ENCODE measurements at places on chromosomes 1 and 21.

GRCh38 chr21:17903929-17904639 lies 84.9 kb upstream of the C21orf91 start:
- no peak for DNase-seq

DNA sequence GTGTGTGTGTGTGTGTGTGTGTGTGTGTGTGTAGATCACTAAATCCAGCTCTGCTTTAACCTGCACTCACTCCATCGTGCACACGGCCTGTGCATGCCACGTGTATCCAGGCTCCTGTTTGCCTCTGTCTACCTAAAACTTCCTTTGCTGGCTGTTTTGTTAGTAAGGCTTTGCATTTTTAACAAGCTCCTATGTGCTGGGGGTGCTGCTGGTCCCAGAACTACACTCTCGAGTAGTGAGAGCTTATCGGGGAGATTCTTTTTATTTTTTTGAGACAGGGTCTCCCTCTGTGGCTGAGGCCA lies 596 bp upstream of the TCEA3 start:
- no peak for DNase-seq

DNA sequence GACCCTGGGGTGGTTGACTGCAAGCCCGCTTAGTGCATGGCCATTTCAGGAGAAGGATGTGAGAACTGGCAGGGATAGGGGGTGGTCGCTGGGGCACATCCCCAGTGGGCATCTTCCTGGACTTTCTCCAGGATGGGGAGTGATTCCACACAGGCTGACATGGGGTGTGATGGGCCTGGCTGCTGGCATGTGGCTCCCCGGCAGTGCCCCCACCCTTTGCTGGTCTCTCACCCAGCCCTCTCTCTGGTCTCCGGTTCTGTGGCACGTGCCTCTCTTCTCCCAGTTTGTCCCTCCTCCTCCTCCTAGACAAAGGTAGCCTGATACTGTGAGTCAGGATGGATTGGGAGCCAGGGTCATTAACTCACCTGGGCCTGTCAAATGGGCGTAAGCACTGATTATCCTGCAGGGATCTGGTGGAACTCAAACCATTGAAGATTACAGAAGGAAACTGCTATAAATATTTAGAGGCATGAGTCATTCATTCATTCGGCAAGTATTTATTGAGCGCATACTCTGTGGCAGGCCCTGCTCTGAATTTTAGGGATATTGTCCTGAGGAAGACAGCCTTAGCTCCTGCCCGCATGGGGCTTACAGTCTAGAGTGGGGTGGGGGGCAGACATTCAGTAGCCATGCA lies 23.6 kb upstream of the EPS8L3 start:
- no peak for DNase-seq

DNA sequence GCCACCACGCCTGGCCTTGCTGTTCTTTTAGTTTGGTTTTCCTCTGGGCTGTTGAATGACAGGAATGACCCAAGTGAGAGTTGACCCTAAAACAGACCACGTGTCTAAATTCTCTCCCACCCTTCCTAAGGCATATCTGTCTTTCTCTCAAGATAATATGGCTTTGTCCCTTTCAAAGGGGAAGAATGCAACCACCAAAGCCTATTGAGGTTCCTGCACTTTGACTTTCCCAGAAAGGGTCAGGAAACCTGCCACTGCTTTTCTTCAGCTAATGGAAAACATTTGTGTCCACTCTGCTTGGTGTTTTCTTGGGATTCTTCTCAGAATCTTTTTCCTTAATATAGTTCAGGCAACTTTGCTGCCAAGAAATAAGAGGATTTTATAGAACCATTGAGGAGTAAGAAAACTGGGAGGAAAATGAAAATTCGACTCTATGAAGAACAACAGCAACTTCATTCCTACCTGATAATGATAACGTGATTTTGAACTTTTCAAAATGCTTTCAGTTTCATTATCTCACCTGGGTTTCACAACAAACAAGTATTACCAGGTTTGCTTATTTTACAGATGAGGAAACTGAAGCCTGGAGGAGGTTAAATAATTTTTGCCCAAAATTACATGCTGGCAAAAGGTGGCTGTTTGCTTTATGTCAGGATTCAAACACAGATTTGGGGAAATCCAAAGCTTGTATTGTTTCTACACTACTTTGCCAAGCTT lies 6.9 kb downstream of the PLPP3 start:
- no peak for DNase-seq

- DNase-seq: no peak
Measured at GRCh38 chr1:169360415-169360814, 7.2 kb downstream of the NME7 start.

GRCh38 chr1:210736713-210737112 lies 397.2 kb downstream of the KCNH1 start:
- DNase-seq: no peak

DNA sequence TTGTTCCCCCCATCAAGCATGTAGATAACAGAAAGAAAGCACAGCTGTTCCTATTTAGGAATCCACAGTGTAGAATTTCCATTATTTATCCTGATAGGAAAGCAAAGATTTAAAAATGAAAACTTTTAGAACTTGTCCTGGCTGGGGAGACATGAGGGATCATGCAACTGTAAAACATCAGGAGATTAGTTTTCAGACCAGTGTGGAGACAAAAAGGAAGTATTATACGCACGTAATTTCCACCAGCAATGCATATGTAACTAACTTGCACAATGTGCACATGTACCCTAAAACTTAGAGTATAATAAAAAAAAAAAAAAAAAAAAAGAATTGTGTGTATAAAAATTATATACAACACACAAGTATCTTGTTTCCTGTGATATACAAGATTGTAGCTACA lies 172.4 kb downstream of the NEGR1 start:
- no peak for DNase-seq

- no peak for DNase-seq
Measured at GRCh38 chr1:64599242-64599641, 129.3 kb downstream of the CACHD1 start.

GRCh38 chr1:8419861-8420260 lies 101.9 kb downstream of the SLC45A1 start:
- DNase-seq: no peak

- no peak for DNase-seq
Measured at GRCh38 chr1:235402457-235403200, 35.4 kb downstream of the TBCE start.

GRCh38 chr1:247535402-247535801 lies 838 bp downstream of the OR2C3 start:
- no peak for DNase-seq
